ENCODE measurements at places on chromosomes 5 and 9.

- DNase-seq: no peak
Observed at GRCh38 chr9:788777-789176, 52.7 kb upstream of the DMRT1 start.

DNA sequence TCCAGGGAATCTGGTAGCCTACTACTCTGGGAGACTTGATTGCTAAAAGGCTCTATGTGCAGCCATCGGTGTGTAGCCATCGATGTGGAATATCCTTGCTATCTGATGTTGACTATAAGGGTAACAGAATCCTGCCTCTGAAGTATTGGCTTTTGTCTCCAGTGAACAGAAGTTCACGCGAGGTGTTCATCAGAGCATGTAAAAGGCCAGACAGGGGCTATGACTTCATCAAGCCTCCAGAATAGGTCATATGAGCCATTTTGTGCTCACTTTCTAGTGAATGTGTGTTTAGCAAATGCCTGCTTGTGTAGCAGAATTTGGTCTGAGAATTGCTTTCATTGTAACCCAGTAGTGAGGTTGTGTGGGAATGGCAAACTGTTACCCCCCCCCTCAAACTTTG is 66.8 kb upstream of the RAD23B start:
- DNase-seq: no peak

DNA sequence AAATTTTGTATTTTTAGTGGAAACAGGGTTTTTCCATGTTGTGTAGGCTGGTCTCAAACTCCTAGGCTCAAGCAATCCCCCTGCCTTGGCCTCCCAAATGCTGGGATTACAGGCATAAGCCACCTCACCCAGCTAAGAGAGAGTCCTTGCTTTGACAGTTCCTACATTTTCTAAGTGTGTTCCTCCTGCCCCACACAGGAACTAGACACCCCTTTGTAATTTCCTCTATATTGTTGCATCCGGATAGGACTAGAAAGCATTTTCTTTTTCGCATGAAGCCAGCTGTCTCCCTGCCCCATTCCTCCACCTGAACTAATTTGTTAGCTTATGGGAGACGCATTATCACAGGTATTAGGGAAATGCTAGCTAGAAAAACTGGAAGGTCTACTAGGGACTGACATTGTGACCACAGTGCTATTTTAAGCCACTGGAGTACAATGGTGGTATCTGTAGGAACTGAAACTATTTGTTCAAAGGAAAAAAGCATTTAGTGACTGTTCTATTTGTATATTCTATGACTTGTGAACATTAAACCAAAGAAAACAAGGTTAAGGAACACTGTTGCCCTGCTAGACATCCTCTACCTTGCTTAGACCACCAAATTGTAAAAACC is 214.1 kb downstream of the SMARCA2 start:
- no peak for DNase-seq

- DNase-seq: no peak
Observed at GRCh38 chr5:146006470-146007190, 70.3 kb downstream of the SH3RF2 start.

DNA sequence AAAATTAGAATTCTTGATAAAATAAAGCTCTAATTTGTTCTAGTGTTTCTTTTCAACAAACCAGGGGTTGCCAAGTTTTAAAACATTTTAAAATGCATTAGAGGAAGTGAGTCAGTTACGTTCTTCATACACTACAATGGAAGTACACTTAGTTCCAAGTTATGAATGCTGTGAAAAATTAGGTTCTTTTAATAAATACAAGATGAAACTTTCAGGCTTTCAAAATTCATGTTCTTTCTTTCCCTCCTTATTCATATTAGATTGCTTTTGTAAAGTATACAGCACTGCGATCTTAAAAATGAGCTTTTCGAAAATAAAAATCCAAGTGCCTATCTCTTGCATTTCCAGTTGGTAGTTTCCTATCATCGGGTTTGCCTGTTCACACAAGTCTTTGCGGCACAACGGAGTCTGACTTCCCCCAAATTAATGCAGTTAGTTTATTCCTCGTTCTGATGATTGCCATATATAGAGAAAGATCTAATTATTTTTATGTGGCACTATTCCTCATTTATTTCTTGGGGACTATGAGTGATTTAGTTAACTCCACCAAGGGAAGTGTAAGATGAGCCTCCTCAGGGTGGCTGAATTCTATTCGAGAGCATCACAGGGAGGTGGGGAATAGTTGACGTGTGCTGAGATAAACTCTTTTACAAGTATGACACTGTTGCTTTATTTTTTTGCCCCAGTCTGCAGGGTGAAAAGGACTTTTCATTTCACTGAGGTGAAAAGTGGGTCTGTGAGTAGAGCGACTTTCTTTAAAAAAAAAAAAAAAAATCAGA is 238.2 kb downstream of the CD180 start:
- DNase-seq: no peak

- no peak for DNase-seq
Observed at GRCh38 chr5:108078345-108078744, 303.6 kb downstream of the FBXL17 start.

DNA sequence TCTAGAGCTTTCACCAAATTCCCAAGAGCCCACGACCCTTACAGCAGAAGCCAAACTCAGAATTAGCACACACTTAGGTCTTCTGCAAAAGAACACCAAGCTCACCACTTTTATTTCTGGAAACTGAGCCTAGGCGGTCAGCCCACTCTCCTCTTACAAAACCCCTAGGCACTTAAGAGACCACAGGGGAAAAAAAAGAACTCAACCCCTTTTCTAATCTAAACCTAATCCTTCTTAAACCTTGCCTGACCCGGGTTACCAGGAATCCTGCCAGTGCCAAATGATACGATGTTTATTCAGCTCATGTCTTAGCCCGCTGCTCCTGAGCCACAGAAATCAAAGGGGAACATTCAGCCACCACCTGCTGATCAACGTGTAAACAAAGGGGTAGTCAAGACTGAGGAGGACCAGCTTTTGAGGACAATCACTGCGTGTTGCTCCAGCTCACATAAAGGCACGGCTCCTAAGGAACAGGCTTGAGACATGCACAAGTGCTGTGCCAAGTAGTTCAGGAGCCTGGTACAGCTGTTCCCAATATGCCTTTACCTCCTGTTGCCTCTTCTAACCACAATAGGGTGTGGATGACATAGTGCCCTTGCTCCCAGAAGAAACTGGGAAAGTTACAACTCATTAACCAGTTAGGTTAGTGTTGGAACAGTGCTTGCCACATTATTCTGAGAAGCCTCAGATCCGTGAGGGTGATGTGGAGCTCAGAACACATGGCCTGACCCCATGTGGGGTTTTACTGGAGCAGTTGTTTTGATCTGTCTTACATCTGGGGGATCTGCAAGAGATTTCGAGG is 49.3 kb downstream of the ZFAND5 start:
- DNase-seq: peak; percentile 86

- DNase-seq: no peak
Observed at GRCh38 chr5:95241161-95241560, 43.7 kb downstream of the MCTP1 start.

DNA sequence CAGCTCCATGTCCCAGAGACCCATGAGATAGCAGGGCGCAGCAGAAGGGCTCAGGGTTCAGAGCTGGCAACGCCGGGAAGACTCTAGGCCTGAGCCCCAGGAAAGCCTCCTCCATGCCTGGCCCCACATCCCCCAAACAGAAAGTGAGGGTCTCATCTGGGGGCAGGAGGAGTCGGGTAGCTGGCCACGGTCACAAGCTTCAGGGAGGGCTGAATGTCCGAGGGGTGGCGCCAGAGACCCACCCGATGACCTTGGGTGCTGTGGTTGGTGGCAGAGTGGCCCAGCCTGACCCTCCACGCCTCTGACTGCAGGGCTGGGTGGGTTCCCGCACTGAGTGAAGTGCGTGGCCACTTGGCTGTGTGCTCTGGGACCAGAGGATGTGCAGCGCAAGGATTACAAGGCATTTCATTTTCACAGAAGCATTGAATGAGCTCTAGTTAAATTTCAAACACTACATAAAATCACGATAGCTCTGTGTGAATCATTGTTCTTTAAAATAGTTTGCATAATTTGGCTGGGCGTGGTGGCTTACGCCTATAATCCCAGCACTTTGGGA is 3.0 kb downstream of the C8G start:
- no peak for DNase-seq

- no peak for DNase-seq
Observed at GRCh38 chr9:89502038-89502601, 4.2 kb upstream of the SEMA4D start.

- DNase-seq: peak; percentile 49
Observed at GRCh38 chr9:36029765-36030528, 6.8 kb upstream of the RECK start.

GRCh38 chr5:179980767-179981166 is 73.1 kb upstream of the TBC1D9B start:
- DNase-seq: no peak

- DNase-seq: no peak
Observed at GRCh38 chr5:37249815-37250164, 614 bp upstream of the CPLANE1 start.

DNA sequence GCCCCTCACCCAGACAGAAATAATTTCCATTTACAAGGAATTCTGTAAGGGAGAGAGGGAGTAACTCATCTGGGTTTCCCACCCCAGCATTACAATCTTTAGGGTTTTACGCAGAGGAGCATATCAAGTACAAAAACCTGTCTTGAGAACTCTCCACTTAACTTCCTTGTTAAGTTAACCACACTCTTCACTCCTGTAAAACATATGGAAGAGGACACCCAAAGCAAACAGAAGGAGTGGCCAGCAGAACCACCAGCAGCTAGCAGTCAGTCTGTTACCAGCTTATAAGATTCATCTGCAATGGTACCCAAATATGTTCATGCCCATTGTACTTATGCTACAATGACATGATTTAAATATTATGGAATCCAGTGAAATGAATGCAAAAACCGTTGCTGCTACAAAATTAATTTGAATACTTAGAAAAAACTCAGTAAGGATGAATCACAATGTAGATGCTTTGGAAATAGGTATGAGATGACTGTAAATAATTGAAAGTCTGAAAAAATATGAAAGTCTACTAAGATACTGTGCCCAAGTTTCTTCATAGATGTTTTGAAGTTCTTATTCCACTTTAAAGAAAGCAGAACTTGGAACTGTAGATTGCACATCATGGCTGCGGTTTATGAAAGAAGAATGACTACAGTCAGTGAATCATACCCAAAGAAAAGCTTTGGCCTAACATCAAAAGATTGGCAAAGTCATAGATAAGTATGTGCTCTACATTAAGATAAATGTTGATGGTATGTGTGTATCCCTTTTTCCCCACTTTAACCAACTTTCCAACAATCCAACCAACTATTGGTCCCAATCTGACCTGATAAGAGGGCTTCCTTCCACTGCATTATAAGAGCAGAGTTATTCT is 233.6 kb downstream of the ACTL7B start:
- no peak for DNase-seq

DNA sequence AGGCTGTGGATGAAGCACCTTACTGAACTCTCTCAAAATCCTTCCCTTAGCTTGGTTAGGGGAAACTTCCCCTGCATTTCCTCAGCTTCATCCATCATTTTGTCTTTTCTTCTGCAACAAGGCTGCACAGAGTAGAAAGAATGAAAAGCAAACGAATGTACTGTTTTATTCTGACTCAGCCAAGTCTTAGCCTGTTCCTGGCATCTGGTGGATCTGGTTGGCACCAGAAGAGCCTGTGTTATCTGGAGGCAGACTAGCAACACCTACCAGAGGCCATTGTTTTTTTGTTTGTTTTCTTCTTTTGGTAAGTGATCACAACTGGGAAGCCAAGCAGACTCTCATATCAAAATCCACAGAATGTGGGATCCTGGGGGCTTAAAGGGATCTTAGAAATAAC is 200.7 kb downstream of the FANCC start:
- no peak for DNase-seq

DNA sequence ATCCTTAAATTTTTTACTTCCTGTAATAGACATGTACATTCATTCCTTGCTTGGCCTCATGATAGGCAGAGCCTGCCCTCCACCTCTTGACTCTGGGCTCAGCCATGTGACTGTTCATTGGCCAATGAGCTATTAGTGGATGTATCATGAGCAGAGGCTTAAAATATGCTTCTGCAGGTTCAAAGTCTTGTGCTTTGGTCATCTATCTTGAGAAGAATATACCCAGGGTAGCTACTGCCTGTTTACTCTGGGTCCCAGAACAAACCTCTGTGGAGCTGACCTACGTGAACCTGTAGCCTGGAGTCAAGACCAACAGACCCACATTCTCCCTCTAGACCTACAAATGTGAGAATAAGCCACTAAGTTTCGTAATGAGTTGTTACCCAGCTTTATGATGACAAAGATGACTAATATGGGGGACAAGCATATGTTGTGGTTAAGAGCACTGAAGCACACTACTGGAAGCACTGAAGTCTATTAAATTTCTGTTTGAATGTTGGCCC is 244.4 kb downstream of the MAST4 start:
- no peak for DNase-seq

DNA sequence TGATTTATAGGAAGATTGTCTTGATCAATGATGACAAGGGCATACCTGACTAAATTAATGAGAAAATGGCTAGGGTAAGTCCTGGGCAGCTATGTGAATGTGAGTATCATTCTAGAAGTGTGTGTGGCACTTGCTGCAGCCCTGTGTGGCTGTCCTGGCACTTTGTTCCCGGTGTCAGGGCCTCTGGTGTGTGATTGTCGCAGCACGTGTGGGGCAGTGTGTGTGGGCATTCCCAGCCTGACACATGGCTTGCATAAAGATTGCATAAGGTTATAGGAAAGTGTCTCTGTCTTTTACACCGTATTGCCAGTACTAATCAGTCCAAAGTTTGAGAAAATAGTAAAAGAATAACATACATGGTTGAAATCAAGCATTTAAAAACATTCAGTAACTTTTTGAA is 74.4 kb downstream of the TRIO start:
- no peak for DNase-seq

DNA sequence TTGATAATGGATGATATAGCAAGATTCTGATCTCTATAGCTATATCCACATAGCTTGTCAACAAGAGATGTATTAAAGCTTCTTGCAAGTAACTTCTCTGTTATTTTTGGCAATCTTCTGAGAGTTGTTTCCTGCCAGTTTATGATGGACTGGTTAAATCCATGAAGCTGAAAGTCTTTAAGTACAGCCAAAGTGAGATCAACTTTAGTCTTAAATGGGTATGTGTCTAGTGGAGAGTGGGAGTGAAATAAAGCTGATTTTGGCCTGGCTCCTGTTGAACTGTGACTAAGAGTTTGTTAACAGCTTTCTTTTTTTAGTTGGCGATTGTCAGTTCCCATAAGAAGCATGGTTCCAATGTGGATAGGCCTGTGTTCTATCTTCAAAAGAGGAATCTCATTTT is 350.9 kb upstream of the PCSK5 start:
- DNase-seq: no peak

GRCh38 chr9:112445196-112445595 is 41.4 kb upstream of the KIAA1958 start:
- DNase-seq: no peak

DNA sequence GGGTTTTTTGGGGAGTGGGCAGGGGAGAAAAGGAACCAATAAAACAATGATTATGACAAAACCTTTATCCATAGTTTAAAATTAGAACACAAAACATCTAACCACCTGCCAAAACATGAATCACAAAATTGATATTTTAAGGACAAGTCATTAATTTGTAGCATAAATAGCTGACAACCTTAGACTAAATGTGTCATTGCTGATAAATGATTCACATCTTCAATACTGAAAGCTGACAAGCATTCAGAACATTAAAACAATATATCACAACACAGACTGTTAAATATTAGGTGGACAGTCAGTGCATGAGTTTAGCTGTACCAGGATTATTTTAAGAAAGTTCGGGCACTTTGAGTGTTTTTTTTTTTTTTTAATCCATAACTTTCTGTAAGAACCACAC is 71.5 kb downstream of the NR3C1 start:
- no peak for DNase-seq
